ENCODE measurements at places on chromosomes 11 and 22.
A peak's percentile ranks its signal among the peaks of the same experiment; 100 is the strongest.

GRCh38 chr22:38569181-38569971, 607 bp downstream of the DMC1 start:
- DNase-seq = no peak

DNA sequence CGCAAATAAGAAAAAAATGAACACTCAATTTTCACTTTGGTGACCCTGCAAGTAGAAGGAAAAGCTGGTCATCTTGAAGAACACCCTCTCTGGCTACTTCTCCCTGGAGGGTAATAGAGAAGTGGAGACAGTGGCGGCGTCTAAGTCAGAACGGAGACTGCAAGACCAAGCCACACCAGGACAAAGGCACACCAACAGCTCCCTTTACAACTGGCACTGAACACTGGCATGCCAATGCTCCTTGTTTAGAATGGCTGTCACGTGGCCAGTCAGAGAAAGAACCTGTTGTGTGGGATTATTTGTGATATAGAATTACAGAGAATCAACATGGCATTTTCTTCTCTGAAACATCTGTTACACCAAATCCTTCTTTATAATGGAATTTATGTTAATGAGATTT, 61.3 kb upstream of the YPEL1 start:
- DNase-seq = no peak

- DNase-seq = no peak
Measured at GRCh38 chr22:49969751-49970527, 9.4 kb downstream of the PIM3 start.

DNA sequence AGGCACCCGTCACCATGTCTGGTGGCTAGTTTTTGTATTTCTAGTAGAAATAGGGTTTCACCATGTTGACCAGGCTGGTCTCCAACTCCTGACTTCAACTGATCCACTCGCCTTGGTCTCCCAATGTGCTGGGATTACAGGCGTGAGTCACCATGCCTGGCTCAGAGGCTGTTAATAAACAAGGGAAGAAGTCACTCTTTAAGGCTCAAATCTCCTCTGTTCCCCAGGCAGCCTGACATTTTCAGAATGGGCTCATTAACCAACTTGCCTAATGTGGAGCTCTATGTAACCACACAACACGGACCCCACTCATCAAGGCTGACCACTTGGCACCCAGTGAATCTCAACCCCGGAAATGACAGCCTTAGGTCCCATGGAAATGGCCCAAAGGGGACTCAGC, 24.1 kb downstream of the APOL3 start:
- DNase-seq = no peak

GRCh38 chr11:12811861-12812260, 137.6 kb downstream of the TEAD1 start:
- DNase-seq = no peak

DNA sequence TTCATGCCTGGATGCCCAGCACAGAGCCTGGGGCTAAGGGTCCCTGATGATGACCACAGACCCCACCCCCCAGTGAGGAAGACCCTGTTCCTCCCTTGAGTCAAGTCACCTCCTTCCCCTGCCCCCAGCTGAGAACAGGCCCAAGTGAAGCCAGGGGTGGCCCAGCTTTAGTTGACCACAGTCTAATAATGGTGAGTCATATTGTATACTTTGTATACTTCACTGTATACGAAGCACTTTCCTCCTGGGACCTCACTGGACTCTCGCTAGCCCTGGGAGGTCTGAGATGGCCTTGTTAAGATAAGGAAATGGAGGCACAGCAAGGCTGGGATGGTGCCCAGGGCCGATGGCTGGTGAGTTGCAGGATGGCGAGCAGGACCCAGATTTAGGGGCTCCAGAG, 3.7 kb upstream of the FLRT1 start:
- no peak for DNase-seq

DNA sequence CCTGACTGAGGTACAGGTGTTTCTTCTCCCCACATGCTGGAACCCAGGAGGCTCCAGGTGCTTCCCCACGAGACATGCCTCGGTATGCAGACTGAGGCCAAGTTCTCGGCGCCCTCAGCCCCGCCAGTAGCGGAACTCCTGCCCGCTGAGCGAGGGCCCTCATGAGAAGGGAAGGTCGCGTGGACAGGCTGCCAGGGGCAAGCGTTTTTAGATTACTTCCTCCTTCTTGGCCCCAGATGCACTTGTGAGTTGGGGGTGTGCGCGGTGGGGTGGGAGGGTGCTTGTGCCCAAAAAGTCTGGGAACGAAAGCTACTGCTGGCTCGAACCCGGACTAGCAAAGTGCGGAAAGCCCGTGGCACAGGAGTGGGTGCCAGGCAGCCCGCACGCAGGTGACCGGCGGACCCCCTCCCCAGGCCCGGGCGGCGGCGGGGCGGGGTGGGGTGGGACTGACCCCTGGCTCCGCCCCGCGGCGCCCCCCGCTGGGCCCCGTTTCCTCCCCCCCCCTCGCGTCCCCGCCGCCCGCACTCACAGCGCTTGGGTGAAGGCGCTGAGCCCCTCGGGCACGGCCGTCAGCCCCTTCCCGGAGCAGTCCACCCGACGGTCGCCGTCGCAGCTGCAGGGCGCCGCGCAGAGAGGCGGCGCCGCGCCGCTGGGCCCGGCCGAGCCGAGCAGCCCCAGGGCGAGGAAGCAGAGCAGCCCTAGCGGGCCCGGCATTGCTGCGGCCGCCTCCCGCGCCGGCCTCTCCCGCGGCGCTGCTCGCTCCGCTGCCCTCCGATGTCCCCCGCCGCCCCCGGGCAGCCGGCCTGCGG, 797 bp downstream of the LGR4 start:
- DNase-seq = no peak

GRCh38 chr22:50281957-50282356, 11.8 kb upstream of the MAPK11 start:
- no peak for DNase-seq

DNA sequence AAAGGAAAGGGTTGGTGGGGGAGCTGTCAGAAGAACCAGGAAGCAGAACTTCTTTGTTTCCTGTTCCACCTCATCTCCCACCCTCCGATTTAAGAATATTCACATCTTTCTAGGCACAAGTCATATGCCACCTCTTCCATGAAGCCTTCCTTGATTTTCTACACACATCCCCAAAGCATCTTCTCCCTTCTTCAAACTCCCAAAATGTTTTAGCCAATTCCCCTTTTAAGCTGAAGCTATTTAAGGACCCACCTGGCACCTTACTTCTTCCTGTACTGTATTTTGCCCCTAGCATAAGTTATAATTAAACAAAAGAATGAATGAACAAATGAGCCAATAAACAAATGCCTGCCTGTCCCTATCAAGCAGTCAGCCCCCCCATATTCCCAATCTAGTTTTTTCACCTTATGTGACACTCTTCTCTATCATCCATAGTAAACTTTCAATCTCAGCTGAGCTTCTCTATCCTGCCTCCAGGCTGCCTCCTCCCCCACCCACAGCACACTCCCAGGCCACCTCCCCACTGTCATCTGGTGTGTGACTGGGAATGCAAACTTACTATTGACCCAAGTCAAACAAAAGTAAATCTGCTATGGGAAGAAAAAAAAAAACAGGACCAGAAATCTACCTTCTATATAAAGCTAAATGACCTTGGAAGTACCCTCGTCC, 3.9 kb downstream of the TNKS1BP1 start:
- no peak for DNase-seq

- DNase-seq = no peak
Measured at GRCh38 chr22:22841598-22841997, 46.0 kb upstream of the IGLL5 start.

DNA sequence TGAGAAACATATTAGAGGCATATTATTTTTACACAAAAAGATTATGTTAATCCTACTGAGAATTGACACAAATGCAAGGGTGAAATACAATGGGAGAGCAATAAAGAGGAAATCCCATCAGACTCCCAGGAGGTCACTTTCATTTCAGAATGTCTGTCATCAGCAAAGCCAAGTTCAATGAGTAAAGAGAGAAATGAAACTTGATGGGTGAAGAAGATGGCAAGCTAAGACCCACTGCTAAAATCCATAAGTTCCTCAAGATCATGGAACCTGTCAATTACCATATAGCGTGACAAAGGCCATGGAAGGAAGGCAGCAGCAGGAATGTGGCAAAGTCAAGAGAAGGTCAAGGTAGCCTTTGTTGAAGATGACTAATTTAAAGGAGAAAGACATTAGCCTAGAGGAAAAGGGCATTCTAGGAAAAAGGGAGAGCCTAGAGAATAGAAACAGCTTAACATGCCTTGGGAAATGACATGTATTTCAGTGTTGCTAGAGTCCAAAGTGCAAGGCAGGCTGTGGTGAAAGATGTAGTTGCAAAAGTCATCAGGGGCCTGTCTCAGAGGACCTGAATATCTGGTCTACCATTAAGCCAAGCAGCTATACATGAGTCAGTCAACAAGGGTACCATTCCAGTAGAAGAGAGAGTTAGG, 43.1 kb downstream of the FAM168A start:
- DNase-seq = no peak

DNA sequence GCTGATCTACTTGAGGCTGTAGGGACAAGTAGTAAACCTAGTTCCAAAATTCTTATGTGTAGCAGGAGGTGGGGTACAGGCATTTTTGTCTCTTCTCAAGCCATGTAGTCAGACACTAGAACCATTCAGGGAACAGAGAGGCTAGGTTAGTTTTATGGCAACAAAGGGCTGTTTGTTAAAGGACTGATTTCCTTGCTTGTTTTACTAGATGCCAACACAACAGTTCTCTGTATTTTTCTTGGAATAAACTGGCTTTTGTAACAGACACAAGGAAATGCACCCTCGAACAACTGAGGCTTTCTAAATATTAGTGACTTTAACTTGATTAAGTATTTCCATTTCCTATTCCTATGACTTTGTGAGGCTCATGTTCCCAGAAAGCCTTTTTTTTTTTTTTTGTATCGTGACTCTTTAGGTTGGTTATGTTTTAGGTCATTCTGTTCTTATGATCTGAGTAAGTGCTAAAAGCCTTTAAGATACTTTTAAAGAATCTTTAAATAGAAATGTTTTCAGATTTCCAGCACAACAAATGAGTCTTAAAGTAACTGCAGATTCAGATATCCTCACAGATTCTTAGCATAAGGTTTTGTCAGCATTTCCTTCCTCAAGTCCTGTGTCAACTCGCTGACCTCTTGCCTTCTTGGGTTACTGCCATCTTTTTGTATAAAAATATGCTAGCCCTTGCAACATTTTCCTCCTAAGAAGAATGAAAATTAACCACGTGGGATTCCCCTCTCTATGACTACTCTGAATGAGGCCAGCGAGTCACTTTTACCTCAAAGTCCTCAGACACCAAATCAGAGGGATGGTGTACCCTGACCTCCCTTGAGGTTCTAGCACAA, 92.5 kb downstream of the CCDC83 start:
- DNase-seq = peak; percentile 70

- DNase-seq = no peak
Measured at GRCh38 chr11:73983741-73984538, 1.3 kb upstream of the UCP2 start.

- DNase-seq = no peak
Measured at GRCh38 chr22:46914916-46915894, 152.8 kb downstream of the TBC1D22A start.

GRCh38 chr22:45682064-45682463, 10.4 kb downstream of the ATXN10 start:
- no peak for DNase-seq

DNA sequence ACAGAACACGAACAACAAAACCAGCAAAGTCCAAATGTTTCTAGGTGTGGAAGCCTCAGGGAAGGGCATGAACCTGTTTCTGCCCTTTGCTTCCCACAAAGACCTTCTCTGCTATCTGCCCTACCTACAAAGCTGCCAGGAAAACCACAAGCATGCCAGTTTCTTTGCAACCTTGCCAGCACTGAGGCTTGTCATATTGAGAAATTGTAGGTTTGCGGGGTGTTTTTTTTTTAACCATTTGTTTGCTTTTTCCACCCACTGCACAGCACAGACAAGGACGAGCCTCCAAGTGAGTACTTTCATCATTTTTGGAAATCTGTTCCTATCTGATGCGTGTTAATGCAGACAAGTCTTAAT, 12.8 kb downstream of the PARVG start:
- DNase-seq = no peak

- peak; percentile 42 for DNase-seq
Measured at GRCh38 chr11:121591405-121592033, 138.8 kb upstream of the SORL1-AS1 start.

DNA sequence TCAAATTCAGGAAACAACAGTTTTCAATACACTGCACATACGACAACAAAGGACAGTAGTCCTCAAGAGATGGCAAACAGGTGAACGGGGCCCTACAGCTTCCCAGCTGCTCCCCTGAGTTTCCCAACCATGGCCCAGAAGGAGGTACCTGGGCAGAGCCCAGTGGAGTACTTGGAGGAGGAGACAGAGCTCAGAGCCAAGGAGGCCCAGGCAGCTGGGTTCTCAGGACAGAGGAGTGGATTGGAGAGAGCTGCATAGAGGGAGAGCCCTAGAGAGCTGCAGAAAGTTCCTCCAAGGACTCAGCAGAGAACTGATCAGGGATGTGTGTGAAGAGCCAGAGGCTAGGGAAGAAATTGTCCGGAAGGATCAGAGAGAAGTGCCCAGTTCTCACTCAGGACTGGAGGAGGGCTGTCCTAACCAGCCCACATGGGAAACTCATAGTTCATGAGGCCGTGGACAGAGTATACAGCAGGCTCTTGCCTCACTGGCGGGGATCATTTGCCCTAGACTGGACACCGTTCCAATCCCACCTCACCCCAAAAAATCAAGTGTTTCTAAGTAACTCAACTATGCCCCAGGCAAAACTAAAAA, 7.6 kb upstream of the ASCL2 start:
- DNase-seq = no peak

DNA sequence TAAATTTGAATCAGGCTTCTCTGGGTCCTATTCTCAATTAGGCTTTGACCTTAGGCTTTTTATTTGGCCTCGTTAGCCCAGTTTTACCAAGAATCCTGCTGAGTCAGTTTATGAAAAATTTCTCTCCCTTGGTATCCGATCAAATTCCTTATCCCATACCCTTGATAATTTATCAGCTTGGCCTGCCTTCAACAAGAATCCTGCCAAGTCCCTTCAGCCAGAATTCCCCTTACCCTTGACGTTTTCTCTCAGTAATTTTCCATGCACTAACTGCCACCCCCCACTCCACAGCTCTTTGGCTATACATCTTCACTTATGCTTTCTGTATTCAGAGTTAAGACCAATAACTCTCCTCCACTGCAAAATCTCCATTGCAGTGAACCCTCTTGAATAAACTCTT, 811.0 kb upstream of the CCDC90B start:
- no peak for DNase-seq

DNA sequence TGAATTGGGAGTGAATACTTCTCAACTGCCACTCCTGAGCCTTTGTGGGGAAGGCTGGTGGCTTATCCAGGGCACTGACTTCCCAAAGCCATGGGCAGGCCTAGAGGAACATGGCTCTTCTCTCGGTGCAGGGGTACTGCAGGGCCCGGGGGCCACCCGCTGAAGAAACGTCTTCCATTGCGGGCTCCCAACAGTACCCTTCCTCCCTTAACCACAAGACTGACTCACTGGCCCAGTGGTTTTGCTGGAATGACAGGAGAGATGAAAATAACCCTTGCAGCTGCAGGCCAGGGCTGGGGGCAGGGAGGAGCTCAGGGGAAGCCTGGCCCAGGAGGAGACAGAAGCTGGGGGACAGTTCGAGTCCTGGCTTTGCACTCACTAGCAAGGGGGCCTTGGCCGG, 13.5 kb downstream of the TXN2 start:
- peak; percentile 93 for DNase-seq

GRCh38 chr11:123588117-123588863, 66.1 kb downstream of the SCN3B start:
- no peak for DNase-seq

- peak; percentile 23 for DNase-seq
Measured at GRCh38 chr11:2175659-2176058, 4.0 kb upstream of the TH start.
